ENCODE measurements at places on chromosomes 11 and 22.

GRCh38 chr22:19122752-19123492 lies 710 bp upstream of the DGCR2 start:
- H3K27me3 ChIP-seq: peaks cover 8% of the 10 kb centered on the region
- H3K27ac ChIP-seq: peak overlapping the region; percentile 10
- peak overlapping the region; percentile 87 for H3K4me3 ChIP-seq
- peaks cover 19% of the 10 kb centered on the region for H3K4me1 ChIP-seq
- no peaks in the 10 kb centered on the region for H3K36me3 ChIP-seq

DNA sequence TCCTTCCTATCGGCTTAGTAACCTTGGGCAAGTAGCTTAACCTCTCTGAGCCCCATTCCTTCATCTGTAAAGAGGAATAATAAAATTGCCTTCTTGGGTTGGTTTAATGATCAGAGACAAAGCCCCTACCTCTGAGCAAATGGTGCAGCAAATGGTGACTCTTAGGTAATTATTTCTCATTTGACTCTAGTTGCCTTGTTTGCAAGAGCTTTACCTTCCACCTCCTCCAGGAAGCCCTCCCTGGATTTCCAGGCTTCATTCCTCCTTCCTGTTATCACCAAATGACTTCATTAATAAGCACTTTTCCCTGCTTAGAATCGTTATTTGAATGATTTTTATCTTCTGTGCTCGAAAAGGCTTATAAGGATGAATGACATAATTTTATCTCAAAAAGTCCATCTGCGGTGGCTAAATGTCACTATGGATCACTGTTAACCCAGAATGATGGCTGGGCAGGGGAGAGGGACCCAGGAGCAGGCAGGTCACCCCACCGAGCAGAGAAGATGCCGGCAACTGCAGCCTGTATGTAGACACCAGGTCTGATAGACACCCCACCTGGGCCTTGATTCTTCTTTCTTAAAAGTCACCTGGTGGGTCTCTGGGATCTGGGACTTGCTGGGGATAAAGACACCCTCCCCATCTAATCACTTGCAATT lies 106.6 kb downstream of the TSPAN18 start:
- peak overlapping the region; percentile 34 for H3K4me3 ChIP-seq
- H3K27me3 ChIP-seq: peaks cover 28% of the 10 kb centered on the region
- peaks cover 54% of the 10 kb centered on the region for H3K36me3 ChIP-seq

- no peak overlapping the region for H3K4me3 ChIP-seq
- H3K36me3 ChIP-seq: no peaks in the 10 kb centered on the region
- no peak overlapping the region for H3K27ac ChIP-seq
- H3K27me3 ChIP-seq: no peaks in the 10 kb centered on the region
- no peak for DNase-seq
- H3K4me1 ChIP-seq: peaks cover 3% of the 10 kb centered on the region
Observed at GRCh38 chr11:129249351-129249750, 57.2 kb upstream of the ARHGAP32 start.

- no peak for DNase-seq
- H3K27ac ChIP-seq: no peak overlapping the region
- H3K4me1 ChIP-seq: no peaks in the 10 kb centered on the region
- no peak overlapping the region for H3K4me3 ChIP-seq
- no peaks in the 10 kb centered on the region for H3K27me3 ChIP-seq
Observed at GRCh38 chr22:26690654-26691376, 33.4 kb downstream of the MIAT start.

GRCh38 chr11:83061883-83062282 lies 9.8 kb downstream of the RAB30 start:
- no peak overlapping the region for H3K4me3 ChIP-seq
- H3K27me3 ChIP-seq: peaks cover 1% of the 10 kb centered on the region
- H3K36me3 ChIP-seq: peaks cover 3% of the 10 kb centered on the region

DNA sequence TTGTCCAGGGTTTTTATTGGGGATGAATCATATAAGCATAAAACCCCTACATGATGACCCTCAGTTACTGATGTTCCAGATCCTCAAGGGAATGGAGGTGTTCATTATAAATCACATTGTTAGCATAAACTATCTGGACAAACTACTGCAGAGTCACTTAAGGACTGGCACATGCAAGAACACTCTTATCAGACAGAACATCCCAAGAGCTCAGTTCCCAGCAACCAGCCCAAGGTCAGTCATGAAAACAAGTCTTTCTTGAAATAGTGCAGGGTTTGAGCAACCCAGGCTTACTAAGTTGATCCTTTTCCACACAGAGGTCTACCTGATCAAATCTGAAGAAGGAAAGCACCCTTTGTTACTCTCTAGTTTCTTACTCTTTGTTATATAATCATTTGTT lies 13.5 kb upstream of the PTS start:
- H3K4me1 ChIP-seq: no peaks in the 10 kb centered on the region
- no peaks in the 10 kb centered on the region for H3K27me3 ChIP-seq
- H3K27ac ChIP-seq: no peak overlapping the region
- no peaks in the 10 kb centered on the region for H3K36me3 ChIP-seq

- H3K36me3 ChIP-seq: no peaks in the 10 kb centered on the region
- peak overlapping the region; percentile 48 for H3K27ac ChIP-seq
- no peak overlapping the region for H3K4me3 ChIP-seq
- no peak for DNase-seq
- H3K4me1 ChIP-seq: peaks cover 28% of the 10 kb centered on the region
Observed at GRCh38 chr22:42933485-42934091, 76.5 kb upstream of the ARFGAP3 start.

DNA sequence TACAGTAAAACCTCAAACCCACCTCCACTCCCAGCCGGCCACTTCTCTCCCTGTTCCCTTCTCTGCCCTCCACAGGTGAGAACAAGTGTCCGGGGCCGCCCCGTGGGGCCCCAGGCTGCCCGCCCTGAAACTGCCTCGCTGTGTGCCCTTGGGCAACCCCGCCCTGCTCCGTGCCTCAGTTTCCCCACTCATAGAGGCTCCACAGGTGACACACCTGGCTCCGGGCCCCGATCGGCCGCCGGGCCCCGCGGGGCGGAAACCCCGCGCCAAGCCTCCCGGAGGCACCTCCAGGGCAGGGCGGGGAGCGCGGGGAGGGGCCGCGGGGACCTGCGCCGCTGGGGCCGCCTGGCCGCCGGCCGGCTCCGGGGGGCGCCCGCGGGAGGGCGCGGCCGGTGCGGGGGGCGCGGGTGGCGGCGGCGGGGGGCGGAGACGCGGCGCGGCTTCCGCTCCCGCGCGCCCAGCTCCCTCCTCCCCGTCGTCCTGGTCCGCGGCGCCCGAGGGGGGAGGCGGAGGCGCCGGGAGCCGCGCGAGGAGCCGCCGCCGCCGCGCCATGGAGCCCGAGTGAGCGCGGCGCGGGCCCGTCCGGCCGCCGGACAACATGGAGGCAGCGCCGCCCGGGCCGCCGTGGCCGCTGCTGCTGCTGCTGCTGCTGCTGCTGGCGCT lies at the start of gene LRP5:
Gene LRP5, plus strand, starts transcription at position 475 of the 663 bp plus-strand sequence. Its CDS starts 124 bp downstream, at position 599.
- H3K4me1 ChIP-seq: peaks cover 45% of the 10 kb centered on the region
- H3K27me3 ChIP-seq: peaks cover 17% of the 10 kb centered on the region
- DNase-seq: peak; percentile 38
- peaks cover 6% of the 10 kb centered on the region for H3K36me3 ChIP-seq

- H3K4me3 ChIP-seq: no peak overlapping the region
- no peaks in the 10 kb centered on the region for H3K4me1 ChIP-seq
- H3K27me3 ChIP-seq: peaks cover 3% of the 10 kb centered on the region
- H3K36me3 ChIP-seq: no peaks in the 10 kb centered on the region
- H3K27ac ChIP-seq: no peak overlapping the region
Observed at GRCh38 chr11:30107899-30108298, 91.1 kb upstream of the KCNA4 start.

GRCh38 chr11:67281552-67282150 lies 7.5 kb upstream of the ANKRD13D start:
- H3K27me3 ChIP-seq: peaks cover 11% of the 10 kb centered on the region
- H3K27ac ChIP-seq: no peak overlapping the region
- no peak for DNase-seq
- peaks cover 16% of the 10 kb centered on the region for H3K36me3 ChIP-seq
- H3K4me1 ChIP-seq: peaks cover 14% of the 10 kb centered on the region

- H3K4me1 ChIP-seq: peaks cover 55% of the 10 kb centered on the region
- peak overlapping the region; percentile 99 for H3K27ac ChIP-seq
- DNase-seq: peak; percentile 62
- H3K27me3 ChIP-seq: peaks cover 12% of the 10 kb centered on the region
- H3K36me3 ChIP-seq: no peaks in the 10 kb centered on the region
Observed at GRCh38 chr22:35961480-35962295, 66.9 kb downstream of the RBFOX2 start.

DNA sequence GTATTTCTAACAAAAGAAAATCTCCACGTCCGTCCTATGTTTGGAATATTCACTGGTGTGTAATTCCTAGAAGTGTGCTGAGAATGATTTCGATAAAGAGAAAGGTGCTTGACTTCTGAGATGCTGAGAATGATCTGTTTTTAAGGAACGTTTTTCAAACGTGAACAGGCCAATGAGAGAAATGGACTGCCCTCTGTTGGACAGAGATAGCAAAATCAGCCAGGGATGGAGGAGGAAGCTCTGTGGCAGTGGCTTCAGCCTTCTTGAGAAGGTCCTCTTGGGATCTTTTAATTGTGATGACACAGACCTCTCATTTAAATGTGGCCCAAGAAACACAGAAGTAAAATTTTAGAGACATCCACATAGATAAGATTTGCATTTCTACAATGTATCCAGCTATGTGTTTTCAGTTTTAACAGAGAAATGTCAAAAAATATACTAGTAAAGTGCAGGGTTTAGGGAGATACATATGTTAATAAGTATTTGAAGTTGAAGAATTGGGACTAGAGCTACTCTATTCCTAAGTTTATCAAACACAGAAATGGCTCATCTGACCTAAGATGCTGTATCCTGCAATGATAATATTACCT lies 84.0 kb upstream of the RCN1 start:
- H3K4me1 ChIP-seq: no peaks in the 10 kb centered on the region
- H3K4me3 ChIP-seq: no peak overlapping the region
- no peak overlapping the region for H3K27ac ChIP-seq
- H3K36me3 ChIP-seq: no peaks in the 10 kb centered on the region
- peak; percentile 27 for DNase-seq
